ENCODE measurements at places on chromosomes 1 and 21. TPM values are rescaled to one million over a fixed set of nuclear protein-coding genes. Genes with fewer than 3 reads are reported as not detected.

CR1L gene
- 1.0 TPM for total RNA-seq

GRCh38 chr1:202397256-202397655, 48.8 kb downstream of the PPP1R12B start:
- no peak overlapping the region for H3K4me3 ChIP-seq
- no peak overlapping the region for H3K27ac ChIP-seq
- no peaks in the 10 kb centered on the region for H3K27me3 ChIP-seq

DNA sequence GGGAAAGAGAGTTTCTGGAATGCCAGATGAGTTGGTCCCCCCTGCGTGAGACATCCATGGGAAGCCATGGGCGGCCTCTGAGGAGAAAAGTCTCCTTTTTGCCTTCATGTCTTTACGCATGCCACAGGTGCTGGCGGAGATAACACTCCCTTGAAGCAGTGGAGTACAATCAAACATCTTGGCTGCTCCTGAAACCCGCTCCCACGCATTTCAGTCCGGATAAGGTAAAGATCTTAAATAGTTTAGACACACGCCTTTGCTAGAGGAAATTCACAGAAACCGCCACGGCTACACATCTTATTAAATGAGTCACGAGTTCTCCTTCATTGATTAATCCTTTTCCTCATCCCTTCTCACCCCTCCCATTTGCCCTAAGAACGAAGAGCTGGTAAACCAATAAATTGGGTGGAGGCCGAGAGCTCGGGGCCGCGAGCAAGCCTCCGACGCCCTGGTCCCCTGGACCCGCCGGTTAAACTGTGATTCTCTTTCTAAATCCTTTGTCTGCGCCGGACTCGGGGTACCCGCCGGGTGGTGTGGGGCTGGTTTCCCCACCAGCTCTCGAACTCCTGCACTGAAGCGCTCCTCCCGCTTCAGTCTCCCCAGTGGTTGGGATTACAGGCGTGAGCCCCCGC, 6.6 kb upstream of the ZNF669 start:
- no peaks in the 10 kb centered on the region for H3K27me3 ChIP-seq
- peak overlapping the region; percentile 71 for H3K4me3 ChIP-seq
- DNase-seq = peak; percentile 5
- peaks cover 22% of the 10 kb centered on the region for H3K4me1 ChIP-seq

DNA sequence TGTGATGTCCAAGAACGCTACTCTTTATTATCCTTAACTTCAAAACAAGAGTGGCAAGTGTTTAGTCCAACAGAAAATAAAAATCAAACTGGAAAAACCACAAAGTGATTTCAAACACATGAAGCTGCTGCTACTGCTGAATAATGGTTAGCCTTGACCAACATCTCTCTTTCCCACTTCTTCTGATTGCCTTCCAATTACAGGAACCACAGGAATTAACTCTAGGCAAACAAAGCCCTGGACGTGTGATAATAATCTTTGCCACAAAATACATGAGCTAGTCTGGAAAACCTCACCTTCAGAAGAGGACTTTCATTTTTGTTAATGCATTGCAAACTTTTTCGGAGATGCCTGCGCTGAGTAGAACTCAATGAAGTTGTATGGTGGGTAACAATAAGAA, 48.6 kb upstream of the COL11A1 start:
- H3K27ac ChIP-seq = no peak overlapping the region
- no peak overlapping the region for H3K4me3 ChIP-seq
- no peak for DNase-seq
- H3K36me3 ChIP-seq = no peaks in the 10 kb centered on the region

DNA sequence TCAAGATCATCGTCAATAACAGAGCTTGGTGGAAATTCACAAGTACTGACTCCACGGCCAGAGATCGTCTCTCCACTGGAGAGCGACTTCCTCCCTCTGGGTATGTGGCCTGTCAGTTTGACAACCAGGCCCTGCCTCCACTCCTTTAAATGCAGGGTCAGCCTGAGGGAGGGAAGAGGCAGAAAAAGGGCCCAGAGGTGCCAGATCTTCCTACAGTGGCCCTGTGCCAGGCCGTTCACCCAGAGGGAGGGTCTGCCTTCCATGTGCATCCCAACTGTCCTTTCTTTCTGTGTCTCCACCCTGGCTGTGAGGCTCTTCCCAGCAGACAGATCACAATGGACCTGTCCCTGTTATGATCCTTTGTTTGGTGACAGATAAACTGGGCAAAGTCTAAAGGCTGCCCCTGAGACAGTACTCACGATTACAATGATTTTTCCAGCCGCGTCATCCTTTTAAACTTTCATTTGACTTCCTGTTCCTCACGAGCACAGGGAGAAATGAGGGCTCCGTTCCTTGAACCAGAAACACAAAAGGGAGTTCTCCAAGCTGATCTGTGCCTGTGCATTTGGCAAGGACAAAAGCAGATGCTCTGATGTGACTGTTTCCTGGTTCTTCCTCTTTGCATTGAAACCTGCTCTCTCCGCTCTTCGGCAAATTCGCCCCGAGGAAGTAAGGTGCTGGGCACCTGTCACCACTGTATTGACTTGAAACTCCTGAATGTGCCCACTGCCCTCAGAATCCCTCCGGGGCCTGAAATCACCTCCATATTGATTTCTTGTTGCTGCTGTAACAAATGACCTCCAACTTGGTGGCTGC, 126.7 kb downstream of the PGBD5 start:
- H3K4me3 ChIP-seq = no peak overlapping the region
- no peaks in the 10 kb centered on the region for H3K36me3 ChIP-seq

Data from tibial nerve (tissue), 4 donors.